ENCODE measurements at places on chromosomes 6 and 20. TPM values are rescaled to one million over a fixed set of nuclear protein-coding genes. Genes with fewer than 3 reads are reported as not detected.

Gene TRIM40
- not detected for total RNA-seq

- no peak for DNase-seq
Measured at GRCh38 chr20:33766686-33767085, 34.9 kb downstream of the ZNF341 start.

Gene SIRPB2
- not detected for total RNA-seq

DNA sequence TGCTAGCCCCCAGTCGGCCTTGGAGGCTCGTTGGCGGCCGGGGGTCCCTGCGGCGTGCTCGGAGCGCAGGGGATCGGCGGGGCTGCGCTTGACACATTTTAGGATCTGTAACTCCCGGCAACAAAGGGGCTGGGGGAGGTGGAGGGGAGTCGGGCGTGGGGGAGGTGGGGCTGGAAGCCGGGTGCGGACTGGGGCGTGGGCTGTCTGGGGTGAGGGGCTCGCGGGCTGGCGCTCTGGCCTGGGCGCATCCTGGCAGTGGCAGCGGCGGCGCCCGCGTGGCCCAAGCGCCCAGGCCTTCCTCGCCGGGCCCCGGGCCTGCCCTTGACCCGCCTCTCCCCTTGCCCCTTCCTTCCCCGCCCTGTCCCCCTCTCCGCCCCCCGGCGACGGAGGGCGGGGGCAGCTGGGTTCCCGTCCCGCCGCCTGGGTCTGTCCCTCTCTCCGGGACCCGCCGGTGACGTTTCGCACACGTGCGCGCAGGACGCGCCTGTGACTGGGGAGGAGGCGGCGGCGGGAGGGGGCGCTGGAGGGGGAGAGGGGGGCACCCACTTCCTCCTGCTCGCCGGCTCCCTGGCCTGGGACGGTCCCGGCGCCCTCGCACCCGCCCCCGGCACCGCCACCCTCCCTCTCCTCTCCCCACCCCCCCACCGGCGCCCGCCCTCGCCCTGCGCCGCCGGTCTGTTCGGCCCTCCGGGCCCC, 1.5 kb downstream of the E2F3 start:
- peak; percentile 88 for DNase-seq

Gene ANGPT4
- total RNA-seq: not detected

Gene ABHD16B
- total RNA-seq: not detected

DNA sequence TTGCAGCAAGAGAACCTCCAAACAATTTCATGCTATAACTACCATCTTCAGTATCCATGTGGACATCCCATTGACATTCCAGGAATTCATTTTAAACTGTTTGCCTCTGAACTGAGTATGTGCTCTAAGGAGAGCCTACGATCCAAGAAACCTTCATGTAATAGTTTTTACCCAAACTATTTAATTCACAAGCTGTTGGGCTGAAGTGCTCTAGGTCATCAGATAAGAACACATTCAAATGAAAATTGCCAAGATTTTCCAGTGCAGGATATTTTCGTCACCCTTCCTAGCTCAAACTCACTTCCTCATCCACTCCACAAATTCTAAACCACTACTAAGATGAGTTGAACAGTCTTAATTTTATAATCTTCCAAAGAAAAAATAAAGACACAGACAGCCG, 12.8 kb downstream of the RSPO3 start:
- DNase-seq: no peak

Gene PRR18
- total RNA-seq: not detected

GRCh38 chr6:100472674-100473073, 8.0 kb upstream of the SIM1 start:
- no peak for DNase-seq

Gene CD24
- 0.42 TPM for total RNA-seq

Gene CDH26
- total RNA-seq: 0.46 TPM

Gene OR2B6
- total RNA-seq: not detected

Gene SAMD3
- 0.64 TPM for total RNA-seq

- DNase-seq: no peak
Measured at GRCh38 chr20:60261333-60261732, 303.1 kb downstream of the CDH26 start.

Gene FLRT3
- 0.40 TPM for total RNA-seq

Gene PPP1R3G
- 0.40 TPM for total RNA-seq

- DNase-seq: no peak
Measured at GRCh38 chr6:37371154-37372083, 17.6 kb downstream of the RNF8 start.

DNA sequence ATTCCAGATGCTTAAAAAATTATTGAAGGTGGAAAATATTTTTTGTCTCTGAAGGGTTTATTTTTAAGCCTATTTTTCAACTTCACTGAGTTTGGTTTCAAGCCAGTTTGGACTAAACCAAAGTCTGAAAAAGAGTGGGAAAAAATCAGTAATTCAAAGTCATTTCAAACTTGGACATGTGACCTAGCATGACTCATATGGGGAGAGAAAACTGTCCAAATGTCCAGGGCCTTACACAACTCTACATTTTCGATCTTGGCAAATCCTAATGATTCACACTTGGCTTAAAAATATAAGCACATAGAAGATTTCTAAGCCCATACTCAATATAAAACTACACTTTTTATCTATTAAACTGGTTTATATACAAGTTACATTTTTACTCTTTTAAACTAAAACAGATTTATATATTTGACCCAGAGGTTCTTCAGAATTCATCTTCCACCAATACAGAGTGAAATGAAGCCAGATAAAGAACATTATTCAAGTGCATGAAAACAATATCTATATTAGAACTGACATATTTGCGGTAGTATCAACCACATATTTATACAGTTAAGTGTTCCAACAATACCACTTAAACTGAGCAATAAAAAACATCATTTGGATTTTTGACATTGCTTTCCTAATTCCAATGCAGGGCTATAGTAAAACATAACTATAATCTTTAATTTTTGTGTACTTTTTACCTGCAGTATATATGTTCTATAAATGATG, 110.3 kb upstream of the TCF21 start:
- DNase-seq: no peak

DNA sequence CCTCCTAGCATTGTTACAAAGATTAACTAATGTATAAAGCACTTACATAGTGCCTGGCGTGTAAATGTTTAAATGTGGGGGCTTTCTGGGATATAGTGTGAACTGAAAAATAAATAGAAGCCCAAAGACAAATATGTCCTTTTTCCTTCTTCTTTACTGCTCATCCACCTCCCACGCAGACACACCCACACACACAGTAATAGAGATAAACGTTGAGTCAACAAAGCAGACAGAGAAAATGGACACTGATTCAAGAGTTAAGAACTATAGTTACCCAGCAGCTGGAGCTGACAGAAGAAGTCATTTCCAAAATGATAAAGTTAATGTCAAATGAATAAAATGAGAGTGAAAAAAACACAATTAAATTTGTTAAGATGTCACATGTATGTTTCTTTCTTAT, 68.3 kb downstream of the FHL5 start:
- DNase-seq: no peak

Gene KIF25
- not detected for total RNA-seq

GRCh38 chr20:35979544-35979943, 11.2 kb downstream of the CNBD2 start:
- no peak for DNase-seq

Gene DSP
- total RNA-seq: 124 TPM

- no peak for DNase-seq
Measured at GRCh38 chr6:40754461-40755045, 167.4 kb upstream of the LRFN2 start.

DNA sequence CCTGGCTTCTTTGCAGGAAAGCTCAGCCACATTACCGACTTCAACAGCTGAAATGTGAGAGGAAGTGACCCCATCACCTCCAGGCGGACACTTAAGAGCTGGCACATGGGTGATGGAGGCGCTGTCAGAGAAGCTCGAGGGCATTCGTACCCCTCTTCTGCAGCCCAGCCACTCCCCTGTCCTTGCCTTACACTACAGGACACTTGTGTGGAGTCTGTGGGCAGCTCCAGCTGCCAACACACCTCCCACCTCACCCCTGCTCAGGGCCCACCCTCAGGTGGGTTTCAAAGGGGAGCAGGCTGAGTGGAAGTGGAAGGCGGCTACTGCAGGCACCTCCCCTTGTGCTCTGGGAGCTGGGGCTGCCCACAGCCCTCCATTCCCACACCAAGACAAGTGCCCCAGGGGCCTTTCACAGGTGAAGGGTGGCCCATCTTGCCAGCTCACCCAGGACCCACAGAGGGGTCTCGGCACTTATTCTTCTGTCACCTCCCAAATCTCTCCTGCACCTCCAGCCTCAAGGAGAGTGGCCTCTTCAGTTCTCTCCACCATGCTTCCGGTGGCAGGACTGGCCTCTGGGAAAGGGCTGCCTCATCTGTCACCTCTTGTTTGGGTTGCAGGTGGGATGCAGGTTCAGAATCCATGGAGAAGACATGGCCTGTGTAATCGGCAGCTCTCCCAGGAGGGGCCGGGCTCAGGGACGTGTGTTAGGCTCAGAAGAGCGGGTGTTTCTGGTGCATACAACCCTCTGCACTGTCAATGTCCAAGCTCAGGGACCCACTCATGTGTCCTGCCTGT, 49.8 kb downstream of the IRF4 start:
- DNase-seq: no peak

Gene FOXS1
- 11.8 TPM for total RNA-seq

GRCh38 chr6:3501826-3502500, 45.1 kb upstream of the SLC22A23 start:
- DNase-seq: no peak

GRCh38 chr20:59577037-59577808, 27.1 kb upstream of the PHACTR3 start:
- no peak for DNase-seq

- DNase-seq: no peak
Measured at GRCh38 chr6:25278261-25278913, 787 bp upstream of the CARMIL1 start.

GRCh38 chr20:62441987-62442539, 14.7 kb upstream of the RBBP8NL start:
- no peak for DNase-seq

All from osteocyte (in vitro differentiated cells).